ENCODE measurements at places on chromosomes 4 and X. TPM values are rescaled to one million over a fixed set of nuclear protein-coding genes. Genes with fewer than 3 reads are reported as not detected.

The USP51 gene
- total RNA-seq = 1.3 TPM

DNA sequence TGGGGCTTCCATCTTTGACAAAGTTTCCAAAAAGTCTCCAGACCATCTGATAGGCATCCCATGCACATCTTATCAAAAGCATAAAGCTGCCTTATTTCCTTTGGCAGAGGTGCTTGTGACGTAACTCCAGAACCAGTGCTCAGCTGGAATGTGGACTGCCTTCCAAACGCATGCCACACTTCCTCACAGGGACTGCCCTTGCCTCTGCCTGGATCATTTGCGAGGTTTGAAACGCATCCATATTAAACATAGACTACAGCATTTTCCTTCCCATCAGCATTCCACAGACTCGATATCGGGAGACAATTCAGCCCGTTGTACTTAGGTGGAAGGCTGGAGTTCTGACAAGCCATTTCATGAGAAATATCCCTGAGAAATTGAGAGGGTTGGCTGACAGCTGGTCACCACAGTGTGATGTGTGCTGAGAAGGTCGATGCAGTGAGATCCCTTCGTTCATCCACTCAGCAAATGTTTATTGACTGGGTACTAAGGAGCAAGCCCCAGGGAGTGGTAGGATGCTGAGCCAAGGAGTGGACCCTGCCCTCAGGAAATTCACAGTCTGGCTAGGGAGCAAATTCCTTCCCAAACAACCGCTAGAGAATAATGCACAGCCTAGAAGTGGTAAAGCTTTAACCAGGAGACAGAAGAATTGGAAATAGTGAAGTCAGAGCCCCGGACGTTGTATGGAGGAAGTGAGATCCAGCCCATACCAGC lies 376.0 kb downstream of the BCOR start:
- DNase-seq = no peak

DNA sequence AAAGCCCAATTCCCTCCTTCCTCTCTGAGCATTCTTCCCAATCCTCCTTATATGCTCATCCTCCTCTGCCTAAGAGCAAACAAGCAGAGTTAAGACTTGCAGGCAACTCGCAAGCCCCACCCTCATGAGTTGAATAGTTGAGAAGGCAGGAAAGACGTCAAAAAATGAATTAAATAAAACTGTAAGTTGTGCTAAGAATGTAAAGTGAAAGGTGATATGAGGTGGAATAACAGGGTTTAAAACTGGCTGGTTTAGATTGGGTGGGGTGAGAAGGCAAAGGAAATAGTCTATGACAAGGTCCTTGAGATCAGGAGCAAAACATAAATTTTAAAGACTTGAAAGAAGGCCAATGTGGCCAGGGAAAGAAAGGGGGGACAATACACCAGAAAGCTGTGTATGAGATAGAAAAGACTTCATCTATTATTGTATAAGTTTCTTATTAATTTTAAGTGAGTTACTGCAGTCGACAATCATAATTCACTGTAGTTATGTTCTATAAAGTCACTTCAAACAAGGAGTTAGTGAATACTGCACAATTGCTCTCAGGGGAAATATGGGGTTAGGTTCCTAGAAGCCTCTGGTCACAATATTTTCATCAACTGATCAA lies 124.9 kb downstream of the RELL1 start:
- no peak for DNase-seq

The MMRN1 gene
- total RNA-seq = not detected

DNA sequence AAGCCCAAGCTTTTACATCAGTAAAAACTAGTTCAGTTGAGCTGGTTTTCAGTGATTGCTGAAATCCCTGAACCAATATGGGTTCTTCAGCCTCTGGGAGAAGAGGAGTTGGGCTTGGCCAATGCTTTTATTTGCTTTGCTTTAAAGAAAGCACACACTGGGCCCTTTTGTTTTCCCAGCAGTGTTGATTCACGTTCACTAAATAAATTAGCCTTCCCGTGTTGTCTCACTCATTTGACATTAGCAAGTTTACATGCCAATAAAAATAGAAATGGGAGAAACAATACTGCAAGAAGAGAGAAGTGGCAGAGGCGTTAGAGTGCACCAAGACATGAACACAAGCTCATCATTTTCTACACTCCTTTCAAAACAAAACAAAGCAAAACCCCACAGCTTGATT lies 136.2 kb downstream of the SHROOM3 start:
- no peak for DNase-seq

GRCh38 chrX:137916090-137916746 lies 350.3 kb downstream of the ZIC3 start:
- DNase-seq = no peak

GRCh38 chrX:38163193-38163592 lies 57.5 kb downstream of the SRPX start:
- DNase-seq = no peak

- DNase-seq = no peak
Observed at GRCh38 chr4:153705743-153706468, 21.8 kb downstream of the TLR2 start.

The PRDX4 gene
- 46.6 TPM for total RNA-seq

DNA sequence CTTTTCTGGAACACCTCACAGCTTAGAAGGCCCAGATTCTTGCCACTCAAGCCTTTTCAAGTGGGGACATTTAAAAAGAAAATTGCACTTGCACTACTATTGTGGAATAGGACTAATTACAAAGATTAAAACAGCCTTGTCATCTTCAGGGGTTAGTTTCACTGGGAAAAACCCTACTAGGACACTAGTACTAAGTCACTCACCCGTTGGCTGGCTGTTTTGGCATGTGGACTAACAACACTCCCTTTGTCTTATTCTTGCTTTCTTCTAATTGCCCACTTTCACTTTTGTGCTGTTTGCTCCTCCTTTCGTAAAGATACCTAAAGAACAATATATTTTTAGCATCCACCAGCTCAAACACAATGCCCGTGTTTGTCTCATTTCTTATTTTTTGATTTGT lies 200.9 kb upstream of the MID1 start:
- no peak for DNase-seq

DNA sequence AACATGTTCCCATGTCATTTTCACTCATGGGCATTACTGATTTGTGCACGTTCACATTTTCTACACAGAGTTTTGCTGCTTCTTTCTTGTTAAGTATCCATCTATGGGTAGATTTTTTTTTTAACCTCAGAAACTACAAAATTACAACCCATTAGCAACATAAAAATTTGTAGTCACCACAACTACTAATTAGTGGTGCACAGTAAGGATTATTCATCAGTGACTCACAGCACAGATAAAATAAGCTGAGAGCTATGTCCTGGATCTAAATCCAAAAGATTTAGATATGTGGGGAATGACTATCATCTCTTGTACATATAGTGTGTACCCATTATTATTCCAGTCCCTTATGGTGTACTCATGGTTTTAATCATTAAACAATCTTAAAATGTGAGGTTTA lies 19.7 kb upstream of the AMELX start:
- no peak for DNase-seq

The AADAT gene
- total RNA-seq = not detected

DNA sequence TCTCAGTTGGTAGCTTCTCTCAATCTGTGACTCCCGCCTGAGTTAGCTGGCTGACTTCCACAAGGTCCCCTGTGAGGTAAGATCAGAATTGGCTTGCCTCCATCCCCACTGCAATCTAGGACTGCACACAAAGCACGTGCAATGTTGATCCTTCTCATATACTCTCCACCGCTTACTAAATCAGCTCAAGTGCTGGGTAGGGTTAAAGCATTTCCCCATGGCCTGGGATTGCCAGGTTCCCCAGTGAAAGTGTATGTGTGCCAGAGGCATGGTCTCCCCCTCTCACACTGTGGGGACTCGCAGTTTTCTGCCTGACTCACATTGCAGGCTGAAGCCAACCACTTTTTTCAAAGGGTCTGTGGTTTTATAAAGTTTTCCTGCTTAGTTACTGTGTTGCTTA lies 886.9 kb downstream of the FAM133A start:
- DNase-seq = no peak

The C4orf50 gene
- not detected for total RNA-seq

The ZAR1 gene
- not detected for total RNA-seq

GRCh38 chrX:72031634-72032033 lies 100.1 kb downstream of the RTL5 start:
- DNase-seq = no peak

GRCh38 chr4:37562592-37562991 lies 123.6 kb downstream of the RELL1 start:
- no peak for DNase-seq

The NHSL2 gene
- 0.31 TPM for total RNA-seq

DNA sequence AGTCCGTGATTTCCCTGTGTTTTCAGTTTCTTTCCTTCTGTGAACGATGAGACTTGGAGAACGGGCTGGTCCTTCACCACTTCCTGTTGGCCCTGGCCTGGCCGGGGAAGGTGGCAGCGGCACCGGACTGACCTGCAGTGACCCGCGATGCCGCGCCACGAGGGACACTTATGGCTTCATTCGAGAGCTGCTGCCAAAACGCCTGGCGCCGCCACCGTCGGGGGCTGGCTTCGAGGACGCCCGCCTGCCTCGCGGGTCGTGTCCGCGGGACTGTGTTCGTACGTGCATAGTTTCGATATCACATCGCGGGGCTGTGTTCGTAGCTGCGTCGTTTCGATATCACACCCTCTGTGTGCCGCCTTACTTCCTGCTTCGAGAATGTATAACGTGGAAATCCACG lies 7.5 kb upstream of the UVSSA start:
- DNase-seq = no peak

GRCh38 chrX:52574416-52575275 lies 57.8 kb upstream of the XAGE1B start:
- no peak for DNase-seq

- DNase-seq = no peak
Observed at GRCh38 chrX:10512258-10512657, 108.1 kb downstream of the MID1 start.
